ENCODE measurements at places on chromosomes 3 and 15.

DNA sequence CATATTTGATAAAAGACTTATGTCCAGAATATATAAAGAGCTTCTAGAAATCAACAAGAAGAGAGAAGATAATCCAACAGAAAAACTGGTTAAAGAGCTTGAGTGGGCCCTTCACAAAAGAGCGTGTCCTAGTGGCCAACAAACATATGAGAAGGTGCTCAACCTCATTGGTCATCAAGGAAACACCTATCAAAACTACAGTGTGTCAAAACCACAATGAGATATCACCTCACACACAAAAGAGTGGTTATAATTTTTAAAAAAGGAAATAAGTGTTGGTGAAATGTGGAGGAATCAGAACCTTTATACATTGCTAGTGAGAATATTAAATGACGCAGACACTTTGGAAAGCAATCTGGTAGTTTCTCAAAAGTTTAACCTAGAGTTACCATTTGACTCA is 68.4 kb upstream of the KLF13 start:
- no peak for DNase-seq

DNA sequence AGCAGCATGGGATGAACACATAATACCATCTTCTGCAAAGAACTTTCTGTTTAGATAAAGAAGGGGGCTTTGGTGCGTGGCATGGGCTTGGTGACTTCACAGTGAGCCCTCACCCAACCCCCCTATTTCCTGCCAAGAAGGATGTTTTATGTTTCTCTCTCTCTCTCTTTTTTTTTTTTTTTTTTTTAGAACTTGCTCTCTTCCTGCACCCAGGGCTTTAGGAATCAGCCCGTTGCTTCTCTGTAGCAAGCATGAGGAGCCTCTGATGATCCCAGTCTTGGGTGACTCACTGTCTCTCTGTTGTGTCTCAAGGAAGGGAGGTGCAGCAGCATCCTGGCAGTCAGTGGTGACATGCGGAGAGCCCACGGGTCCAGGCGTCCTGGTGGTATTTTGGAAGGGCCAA is 49.1 kb downstream of the CCK start:
- no peak for DNase-seq

- DNase-seq: no peak
Observed at GRCh38 chr3:184560531-184560930, 1.1 kb upstream of the EPHB3 start.

DNA sequence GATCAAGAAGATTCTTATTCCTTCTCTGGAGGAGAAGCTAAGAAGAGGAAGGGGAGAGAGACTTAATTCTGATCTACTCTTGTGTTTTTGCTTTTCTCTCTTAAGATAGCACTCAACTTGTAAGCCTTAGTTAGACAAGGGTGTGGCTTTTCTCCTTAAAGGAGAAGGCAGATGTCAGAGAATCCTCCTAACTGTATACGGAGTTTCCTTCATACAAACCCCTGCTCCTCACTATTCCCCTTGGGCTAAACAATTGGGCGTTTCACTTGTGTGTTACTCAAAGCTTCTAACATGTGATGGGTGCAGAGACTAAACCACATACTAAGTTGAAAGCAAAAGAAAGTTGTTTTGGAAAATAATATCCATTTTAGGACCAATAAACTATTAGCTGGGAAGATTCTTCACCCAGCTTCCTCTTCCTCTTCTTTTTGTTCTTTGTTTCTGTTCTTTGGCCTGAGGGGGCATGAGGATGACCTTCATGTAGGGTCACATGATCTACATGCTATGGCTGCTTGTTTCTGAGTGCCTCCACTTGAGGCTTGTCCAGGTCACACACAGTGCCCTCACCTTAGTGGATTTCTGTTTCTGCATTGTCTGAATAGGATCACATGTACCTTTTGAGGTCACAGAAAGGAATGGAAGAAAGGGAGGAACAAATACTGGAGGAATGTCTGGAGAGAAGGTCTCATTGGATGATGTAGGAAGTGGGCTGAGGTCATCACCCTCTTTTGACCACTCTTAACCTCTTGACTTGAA is 14.6 kb downstream of the SPINK8 start:
- DNase-seq: no peak

DNA sequence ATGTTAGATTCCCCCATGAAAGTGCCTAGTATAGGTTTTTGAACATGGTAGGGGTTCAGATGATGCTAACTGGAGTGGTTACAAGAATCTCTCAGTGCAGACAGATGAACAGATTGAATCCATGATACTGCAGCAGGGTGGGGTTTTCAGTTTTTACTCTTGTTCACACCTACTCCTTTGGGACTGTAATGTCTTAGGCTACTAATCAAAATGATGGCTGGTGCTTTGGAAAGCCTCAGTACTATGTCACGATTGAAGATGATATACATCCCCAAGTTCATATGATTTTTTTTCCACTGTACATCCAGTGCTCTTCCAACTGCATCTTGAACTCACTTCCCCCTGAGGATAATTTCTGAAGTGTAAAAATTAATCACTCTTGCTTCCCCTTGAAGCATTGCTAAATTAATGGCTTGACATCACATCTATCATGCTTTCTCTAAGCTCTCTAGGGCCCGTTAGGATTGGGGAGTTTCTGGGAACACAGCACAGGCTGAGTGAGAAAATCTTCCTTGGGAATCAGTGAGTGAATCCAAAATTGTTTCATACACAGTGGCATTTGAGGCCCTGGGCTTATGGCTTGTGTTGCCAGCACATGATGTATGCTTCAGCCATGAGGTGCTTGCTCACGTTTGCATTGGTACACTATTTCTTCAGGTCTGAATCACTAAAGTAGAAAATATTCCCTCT is 115.0 kb upstream of the TPRG1 start:
- DNase-seq: no peak

GRCh38 chr3:18580268-18580667 is 155.1 kb upstream of the SATB1 start:
- DNase-seq: no peak

GRCh38 chr15:40244961-40245523 is 6.2 kb downstream of the PAK6 start:
- no peak for DNase-seq

DNA sequence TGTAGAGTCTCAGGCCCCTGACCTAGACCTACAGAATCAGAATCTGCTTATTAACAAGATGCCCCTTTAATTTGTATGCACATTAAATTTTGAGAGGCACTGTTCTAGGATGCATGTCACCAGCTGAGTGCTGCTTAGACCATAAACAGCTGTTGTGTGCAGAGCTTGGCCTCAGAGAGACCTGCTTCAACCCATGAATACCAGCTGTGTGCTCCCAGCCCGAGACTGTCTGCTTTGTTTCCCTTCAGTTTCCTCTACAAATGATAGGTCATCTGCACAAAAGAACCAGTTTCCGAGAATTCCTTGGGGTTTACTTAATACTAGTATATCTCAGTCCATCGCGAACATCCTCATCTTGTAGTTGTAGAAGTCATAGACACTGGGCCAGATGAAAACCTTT is 158.5 kb upstream of the PFN2 start:
- DNase-seq: no peak

DNA sequence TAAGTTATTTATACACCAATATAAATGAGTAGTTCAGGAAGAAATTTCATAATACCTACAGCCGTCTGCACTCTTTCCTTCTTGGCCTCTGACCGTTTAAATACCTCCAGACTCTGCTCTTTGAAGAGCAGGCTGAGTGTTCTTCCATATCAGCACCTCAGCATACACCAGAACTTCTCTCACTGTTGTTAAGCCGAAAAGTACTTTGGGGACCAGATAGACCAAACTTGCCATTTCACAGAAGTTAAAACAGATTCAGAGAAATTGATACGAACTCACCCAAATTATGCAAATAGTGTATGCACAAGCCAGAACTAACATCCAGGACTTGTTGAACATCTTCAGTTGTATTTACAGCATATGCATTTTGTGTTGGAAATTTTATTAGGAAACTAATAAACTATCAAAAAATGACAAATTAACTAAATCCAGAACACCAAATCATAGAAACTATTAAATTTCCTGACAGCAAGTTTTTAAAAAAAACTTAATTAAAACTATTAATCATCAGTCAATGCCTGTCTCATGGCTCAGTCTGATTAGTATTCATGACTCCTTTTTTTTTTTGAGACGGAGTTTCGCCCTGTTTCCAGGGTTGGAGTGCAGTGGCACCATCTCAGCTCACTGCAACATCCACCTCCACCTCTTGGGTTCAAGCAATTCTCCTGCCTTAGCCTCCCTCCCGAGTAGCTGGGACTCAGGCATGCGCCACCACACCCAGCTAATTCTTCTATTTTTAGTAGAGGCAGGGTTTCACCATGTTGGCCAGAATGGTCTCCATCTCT is 24.1 kb downstream of the CGGBP1 start:
- no peak for DNase-seq

DNA sequence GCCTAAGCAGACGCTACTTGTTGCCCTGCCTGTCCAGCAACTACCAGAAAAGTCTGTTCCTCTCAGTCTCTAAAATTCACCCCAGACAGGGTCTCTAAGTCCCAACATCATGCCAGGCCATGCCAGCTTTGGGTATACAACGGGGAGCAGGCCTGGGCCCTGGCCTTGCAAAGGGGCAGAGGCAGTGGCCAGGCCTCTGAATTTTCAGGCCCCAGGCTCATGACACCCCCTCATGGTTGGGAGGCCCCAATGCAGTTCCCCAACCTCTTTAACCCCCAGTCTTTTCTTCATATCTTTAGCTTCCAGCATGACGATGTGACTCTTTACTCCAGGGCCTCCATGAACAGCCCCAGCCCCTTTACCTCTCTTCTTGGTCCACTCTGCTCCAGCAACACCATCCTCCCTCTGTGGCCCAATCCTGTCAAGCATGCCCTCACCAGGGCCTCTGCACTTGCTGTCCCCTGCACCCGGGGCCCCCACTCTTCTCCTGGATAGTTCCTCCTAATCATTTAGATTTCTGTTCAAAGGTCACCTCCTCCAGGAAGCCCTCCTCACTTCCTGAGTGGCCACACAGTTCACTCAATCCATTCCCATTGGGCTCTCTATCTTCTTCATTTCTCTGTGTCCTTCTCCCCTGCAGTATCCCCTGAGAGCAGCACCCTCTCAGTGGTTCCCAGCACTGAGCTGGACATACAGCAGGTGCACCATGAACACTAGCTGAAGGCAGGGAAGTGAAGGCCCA is 4.8 kb downstream of the IQSEC1 start:
- DNase-seq: no peak

- DNase-seq: peak; percentile 28
Observed at GRCh38 chr3:141825216-141826011, 51.0 kb upstream of the ATP1B3 start.

- no peak for DNase-seq
Observed at GRCh38 chr3:107819656-107820055, 271.2 kb downstream of the CD47 start.

GRCh38 chr3:148914936-148915690 is 50.0 kb downstream of the CPA3 start:
- DNase-seq: no peak

- no peak for DNase-seq
Observed at GRCh38 chr15:45265506-45265905, 13.5 kb downstream of the SLC28A2 start.

- DNase-seq: peak; percentile 25
Observed at GRCh38 chr3:46284981-46285683, 42.9 kb downstream of the CCR3 start.

DNA sequence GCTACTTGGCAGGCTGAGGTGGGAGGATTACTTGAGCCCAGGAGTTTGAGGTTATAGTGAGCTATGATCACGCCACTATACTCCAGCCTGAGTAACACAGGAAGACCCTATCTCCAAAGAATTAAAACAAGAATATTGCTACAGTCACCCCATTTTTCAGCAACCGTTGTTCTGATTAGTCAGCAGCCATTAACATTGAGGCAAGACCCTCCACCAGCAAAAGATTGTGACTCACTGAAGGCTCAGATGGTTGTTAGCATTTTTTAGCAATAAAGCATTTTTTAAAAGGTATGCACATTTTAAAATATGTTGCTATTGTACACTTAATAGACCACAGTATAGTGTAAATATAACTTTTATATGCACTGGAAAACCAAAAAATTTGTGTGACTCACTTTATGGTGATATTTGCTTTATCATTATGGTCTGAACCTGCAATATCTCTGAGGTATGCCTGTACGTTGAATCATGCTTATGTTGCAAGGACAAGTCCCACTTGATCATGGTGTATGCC is 492.6 kb downstream of the SQOR start:
- no peak for DNase-seq

GRCh38 chr3:105466072-105466471 is 99.4 kb downstream of the ALCAM start:
- no peak for DNase-seq

DNA sequence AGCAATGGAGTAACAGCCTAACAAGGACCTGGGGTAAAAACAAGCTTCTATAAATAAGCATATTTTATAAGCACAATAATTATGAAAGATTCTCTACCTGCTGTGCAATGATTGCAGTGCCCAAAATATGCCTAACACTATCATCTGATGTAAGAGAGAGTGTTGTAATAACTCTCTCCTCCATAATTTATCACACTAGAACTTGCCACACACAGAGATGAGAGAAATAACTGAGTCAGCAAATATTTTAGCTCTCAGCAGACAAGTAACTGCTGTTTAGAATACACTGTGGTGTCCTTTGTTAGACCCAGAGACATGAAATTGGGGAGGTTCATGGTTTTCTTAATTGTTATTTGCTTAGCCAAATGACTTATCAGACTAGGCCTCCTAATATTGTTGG is 105.3 kb upstream of the ACP3 start:
- no peak for DNase-seq

DNA sequence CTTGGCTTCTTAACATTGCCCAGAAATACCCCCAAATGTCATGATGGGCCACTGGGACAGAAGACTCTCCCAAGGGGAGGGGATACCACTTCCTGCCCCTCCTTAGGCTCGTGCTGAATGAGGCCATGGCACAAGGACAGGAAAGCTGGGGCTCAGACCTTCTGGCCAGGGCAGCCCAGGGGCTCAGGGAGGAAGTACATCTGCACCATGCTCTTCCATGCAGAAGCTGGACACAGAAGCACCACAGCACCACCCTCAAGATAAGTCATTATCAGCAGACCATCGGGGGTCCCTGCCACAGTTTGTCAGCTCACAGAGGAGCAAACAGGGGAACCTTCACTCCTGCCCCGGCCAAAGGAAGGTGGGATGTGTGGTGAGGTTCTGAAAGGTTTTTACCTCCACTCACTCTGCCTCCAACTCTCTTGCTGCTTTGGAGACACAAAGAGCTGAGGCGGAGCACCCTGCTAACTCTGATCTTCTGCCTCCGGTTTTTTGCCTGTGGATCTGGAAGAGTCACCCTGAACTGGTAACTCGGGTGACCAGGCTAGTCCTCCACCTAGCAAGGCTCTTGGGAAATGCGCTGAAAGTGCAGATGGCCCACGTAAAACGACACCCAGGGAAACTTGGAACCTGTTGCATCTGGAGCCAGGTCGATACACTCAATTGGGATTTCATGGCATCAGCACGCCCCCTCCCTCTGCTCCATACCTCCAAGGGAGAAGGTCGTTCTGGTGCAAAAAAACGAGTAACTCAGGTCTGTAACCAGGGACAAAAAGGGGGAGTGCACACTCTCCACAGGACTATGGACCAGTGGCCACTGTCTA is 8.3 kb downstream of the BMF start:
- DNase-seq: no peak

DNA sequence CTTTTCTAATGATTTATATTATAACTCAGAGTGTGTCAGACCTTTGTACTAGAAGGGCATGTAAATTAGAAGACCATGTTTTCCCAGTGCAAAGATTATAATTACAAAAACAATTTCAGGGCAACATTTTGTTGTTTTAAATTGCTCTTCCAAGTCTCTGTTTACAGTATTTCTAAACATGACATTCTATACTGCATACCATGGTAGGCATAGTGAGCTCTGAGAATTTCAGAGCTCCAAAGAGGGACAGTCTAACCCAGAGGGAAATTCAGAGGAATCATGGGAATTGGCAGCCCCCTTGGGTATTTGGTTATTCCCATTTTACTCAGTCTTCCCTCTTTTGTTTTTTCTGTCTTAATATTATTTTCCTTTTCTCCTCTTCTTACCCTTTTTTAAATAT is 361.5 kb upstream of the SEMA6D start:
- no peak for DNase-seq
